ENCODE measurements at places on chromosomes 5 and 9.

GRCh38 chr5:149310947-149311658, 34.2 kb upstream of the GRPEL2 start:
- no peak for DNase-seq

- DNase-seq: no peak
Measured at GRCh38 chr9:68953771-68954170, 60.1 kb downstream of the PRKACG start.

- DNase-seq: no peak
Measured at GRCh38 chr9:114867327-114867726, 61.5 kb upstream of the TNFSF15 start.

- DNase-seq: no peak
Measured at GRCh38 chr5:52661903-52662595, 125.7 kb upstream of the ITGA1 start.

DNA sequence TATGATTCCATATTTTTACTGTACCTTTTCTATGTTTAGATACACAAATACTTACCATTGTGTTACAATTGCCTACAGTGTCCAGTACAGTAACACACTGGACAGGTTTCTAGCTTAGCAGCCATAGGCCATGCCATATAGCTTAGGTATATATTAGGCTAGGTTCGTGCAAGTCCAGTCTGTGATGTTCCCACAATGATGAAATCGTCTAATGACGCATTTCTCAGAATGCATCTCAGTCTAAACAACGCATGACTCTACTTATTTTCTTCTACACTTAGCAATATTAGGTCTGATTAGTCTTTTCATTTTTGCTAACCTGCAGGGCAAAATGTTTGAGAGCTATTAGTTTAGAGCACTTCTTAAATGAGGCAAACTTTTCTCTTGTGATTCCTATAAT, 22.7 kb downstream of the OR2S2 start:
- no peak for DNase-seq

DNA sequence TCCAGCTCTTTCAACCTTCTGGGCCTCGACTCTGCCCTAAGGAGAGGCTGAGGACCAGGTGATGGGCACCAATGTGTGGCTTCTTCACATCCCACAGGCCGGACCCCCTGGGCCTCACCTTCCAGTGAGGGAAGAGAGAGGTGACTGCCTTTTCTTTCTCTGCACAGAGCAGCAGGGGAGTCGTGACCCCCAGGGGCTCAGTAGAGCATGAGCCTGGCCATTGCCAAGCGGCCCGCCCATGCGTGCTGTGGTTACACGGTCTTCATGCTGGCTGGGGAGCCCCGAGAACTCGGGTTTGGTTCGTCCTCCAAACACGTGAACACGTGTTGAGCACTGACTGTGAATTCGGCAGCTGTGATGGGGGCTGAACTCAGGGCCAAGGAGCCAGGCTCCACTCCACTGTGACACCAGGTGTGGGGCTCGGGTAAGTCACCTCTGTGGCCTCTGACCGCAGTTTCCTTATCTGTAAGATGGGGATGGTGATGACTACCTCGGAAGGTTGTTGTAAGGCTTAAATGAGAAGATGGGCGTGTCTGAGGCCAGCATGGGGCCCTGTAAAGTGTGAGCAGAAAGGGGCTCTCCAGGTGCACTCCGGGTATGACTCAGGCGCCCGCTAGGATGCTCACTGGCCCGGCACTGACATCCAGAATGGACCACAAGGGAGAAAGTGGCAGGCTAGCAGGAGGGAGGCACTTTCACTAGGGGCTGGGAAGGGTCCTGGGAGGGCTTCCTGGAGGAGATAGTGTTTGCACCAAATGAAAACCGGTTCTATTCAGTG, 13.4 kb upstream of the GRHPR start:
- DNase-seq: no peak

- no peak for DNase-seq
Measured at GRCh38 chr5:67059744-67060490, 136.7 kb downstream of the CD180 start.

DNA sequence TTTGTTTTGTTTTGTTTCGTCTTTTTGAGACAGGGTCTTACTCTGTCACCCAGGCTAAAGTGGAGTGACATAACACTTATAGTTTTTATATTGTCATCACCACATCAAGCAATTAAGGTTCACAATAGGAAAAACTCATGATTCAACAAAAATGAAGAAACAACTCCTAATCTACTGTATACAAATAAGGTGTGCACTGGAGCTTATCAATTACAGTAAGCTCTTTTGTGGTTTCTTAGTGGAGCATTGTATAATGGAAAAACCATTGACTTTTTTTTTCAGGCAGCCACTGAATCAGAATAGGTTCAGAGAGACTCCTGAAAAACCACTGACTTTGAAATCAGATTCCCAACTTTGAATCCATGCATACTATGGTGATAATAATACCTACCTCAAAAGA, 10.8 kb upstream of the PLIN2 start:
- no peak for DNase-seq

DNA sequence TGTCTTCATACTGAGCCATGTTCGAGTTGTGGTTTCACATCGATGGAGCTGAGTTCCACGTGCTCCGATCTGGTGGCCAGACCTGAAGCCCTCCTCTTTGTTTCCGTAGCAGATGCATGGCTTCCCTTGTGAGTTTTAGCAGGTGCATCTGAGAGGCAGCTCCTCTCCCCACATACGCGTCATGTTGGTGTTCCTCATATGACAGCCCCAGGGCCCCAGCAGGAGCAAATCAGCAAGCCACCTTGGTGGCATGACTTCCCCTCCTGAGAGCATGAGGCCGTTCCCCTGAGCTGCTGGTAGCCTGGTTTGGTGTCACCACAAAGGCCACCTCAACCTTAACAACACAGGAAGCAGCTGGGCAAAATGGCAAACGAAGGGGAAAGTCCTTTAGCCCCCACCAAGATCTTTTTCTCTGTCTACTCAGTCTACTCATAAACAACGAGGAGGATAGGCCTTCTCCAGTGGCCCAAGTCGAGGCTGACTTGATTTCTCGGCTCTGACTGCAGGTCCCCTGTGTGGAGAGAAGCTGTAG, 5.9 kb downstream of the CYFIP2 start:
- DNase-seq: no peak

- no peak for DNase-seq
Measured at GRCh38 chr5:168712280-168712924, 133.2 kb upstream of the PANK3 start.

DNA sequence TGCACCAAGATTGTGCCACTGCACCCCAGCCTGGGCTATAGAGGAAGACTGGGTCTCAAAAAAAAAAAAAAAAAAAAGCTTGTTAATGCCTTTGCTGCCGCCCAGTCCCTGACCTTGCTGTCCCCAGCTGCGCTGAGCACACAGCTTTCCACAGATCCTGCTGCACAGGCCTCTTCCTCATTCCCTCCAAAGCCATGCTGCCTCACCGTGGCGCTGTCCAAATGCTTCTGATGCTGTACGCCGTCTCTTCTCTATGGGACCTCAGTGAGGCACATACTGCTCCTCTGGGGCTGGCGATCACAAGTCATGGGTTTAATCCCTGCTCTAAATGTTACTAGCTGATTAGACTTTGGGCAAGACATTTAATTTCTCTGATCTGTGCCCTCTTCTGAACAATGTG, 234.1 kb downstream of the FBXL7 start:
- DNase-seq: no peak

DNA sequence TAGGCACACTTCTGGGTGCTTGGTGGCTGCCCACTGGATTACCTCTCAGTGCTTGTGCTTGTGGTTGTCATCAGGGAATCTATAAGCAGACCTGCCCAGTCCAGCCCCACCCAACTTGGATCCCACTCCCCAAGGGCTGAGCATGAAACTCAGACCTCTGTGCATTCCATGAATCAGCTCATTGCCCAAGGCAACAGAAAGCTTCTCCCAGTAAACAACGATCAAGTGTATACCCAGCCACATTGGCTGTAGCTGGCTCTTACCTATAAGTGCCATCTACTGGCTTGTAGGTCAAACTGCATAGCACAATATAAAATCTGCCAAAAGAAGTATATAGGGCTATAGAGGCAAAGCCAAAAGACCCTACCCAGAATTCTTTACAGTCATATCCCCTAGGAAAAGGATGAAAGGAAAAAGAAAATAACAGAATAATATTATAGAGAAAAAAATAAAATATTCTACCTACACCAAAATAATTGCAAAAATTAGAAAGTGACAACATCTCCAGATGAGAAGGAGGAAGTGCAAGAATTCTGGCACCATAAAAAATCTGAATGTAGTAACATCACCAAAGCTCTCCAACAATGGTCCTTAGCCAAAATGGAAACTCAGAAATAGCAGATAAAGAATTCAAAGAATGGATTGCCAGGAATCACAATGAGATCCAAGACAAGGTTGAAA, 321.0 kb upstream of the TRPC7 start:
- no peak for DNase-seq

DNA sequence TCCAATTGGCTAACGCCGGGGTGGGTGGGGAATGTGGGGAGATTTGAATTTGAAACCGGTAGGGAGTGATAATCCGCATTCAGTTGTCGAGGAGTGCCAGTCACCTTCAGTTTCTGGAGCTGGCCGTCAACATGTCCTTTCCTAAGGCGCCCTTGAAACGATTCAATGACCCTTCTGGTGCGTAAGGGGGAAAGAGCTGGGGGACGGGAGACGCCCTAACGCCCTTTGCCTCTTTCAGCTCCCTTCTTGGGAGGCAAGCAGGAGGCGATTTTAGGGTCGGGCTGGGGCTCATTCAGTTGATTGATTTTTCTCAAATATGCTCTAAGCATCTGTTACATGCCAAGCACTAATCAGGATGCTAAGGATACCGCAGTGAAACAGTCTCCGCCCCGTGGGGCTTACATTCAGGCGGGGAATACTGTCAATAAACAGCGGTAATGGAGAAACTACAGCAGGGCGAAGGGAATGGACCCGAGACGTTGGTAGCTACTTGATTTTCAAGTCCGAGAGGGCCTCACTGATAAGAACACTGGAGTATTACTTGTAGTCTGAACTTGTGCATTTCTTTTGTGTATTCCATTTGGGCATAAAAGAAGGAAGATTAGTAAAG, at the start of gene HMMR:
Gene HMMR, plus strand, starts transcription at position 71 of the 610 bp plus-strand sequence. Its CDS starts 61 bp downstream, at position 132.
- no peak for DNase-seq

DNA sequence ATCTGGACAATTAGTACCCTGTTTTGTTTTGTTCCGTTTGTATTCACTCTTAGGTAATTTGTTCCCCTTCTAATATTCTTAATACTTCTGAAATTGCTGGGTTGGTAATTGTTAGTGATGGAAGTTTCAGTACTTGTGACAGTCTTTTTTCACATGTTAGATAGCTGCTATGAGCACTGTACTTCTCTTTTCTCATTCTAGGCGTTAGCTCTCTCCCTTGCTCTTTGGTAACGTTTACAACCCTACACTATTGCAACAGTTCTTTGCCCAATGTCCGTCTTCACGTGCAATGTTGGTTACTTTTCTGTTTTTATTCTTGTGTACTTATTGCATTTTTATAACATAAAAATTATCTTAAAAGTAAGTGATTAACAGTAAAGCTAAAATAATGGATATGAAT, 1509.0 kb downstream of the MAT2B start:
- no peak for DNase-seq

DNA sequence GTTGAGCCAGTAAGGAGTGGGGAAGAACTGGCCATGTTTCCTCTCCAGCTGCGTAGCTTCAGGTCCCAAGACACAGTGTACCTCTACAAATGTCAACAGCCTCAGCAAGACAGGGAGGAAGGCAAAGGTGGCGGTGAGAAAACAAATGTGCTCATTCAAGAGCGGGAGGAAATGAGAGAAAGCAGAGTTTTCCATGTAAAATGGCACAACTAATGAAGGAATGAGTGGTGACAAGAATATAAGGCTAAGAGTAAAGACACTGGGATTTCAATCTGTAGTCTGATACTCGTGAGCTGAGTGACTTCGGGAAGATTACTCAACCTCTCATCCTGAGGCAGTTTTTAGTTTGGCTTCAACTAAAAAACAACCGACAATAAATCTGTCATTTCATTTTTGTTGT, 67.6 kb downstream of the DPYSL3 start:
- DNase-seq: no peak

DNA sequence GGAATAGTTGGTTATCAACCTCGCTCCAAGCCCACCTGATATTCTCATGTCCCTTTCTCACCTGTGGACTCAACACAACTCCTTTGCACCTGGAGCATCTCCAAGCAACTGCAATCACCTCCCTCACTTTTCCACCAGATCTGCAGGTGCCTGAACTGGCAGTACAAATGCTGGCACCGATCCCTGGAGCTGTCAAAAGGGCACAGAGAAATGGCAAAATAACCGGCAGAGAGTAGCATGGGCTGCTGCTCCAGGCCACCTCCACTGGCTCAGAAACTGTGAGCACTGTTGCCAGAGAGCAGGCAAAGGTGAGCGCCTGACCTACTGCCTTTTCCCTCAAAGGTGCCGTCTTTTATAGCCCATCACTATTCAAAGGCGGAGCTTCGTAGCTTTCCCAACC, 14.7 kb downstream of the EQTN start:
- no peak for DNase-seq

GRCh38 chr5:116637149-116637740, 62.6 kb upstream of the SEMA6A start:
- no peak for DNase-seq

- DNase-seq: no peak
Measured at GRCh38 chr5:173648308-173648866, 31.9 kb upstream of the BOD1 start.

DNA sequence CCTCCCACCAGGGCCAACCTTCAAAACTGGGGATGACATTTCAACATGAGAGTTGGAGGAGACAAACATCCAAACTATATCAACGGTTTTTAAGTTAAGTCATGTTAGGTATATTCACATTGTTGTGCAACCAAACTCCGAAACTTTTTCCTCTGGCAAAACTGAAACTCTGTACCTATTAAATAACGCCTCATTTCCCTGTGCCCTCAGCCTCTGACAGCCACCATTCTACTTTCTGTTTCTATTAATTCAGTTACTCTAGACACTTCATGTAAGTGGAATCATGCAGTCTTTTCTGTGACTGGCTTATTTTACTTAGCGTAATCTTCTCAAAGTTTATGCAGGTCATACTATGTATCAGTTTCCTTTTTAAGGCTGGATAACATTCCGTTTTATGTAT, 85.0 kb downstream of the CWC27 start:
- no peak for DNase-seq

DNA sequence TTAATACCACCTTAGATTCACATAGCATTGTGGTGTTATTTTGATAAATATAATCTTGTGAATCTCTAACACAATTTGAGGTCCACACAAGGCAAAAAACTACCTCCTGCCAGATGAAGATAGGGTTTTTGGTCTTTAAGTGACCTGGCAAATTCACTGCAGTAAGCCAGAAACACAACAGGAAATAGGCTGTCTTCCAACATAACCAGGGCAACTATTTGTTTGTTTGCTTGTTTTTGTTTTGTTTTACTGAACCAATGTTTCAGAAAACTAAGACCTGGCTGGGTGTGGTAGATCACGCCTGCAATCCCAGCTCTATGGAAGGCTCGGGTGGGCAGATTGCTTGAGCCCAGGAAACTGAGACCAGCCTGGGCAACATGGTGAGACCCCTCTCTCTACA, 95.5 kb downstream of the USP20 start:
- DNase-seq: no peak

GRCh38 chr5:38607930-38608564, 51.6 kb upstream of the LIFR start:
- DNase-seq: no peak

All from NCI-H1092 (cell line).